ENCODE measurements at places on chromosomes 3 and 15.
A peak's percentile ranks its signal among the peaks of the same experiment; 100 is the strongest.

GRCh38 chr15:78615151-78615589, 5.6 kb downstream of the CHRNA3 start:
- no peak for DNase-seq

GRCh38 chr15:77163781-77164384, 93.0 kb upstream of the TSPAN3 start:
- no peak for DNase-seq

GRCh38 chr15:62553911-62554563, 389.0 kb upstream of the C2CD4B start:
- no peak for DNase-seq

- DNase-seq = no peak
These were observed 98.2 kb upstream of the PTPRG start for GRCh38 chr3:61463191-61463590.

- DNase-seq = no peak
These were observed 2.8 kb upstream of the ATP2B2 start for GRCh38 chr3:10508235-10508618.

GRCh38 chr3:16369276-16369675, 104.3 kb downstream of the OXNAD1 start:
- no peak for DNase-seq

- DNase-seq = no peak
These were observed 64.8 kb downstream of the LRIG1 start for GRCh38 chr3:66435989-66436388.

- peak; percentile 44 for DNase-seq
These were observed 21.4 kb upstream of the LIPC start for GRCh38 chr15:58410353-58410752.

- no peak for DNase-seq
These were observed 47.3 kb downstream of the PTPRG start for GRCh38 chr3:61608711-61609110.

- DNase-seq = no peak
These were observed 8.7 kb downstream of the KLHDC8B start for GRCh38 chr3:49180116-49180515.

DNA sequence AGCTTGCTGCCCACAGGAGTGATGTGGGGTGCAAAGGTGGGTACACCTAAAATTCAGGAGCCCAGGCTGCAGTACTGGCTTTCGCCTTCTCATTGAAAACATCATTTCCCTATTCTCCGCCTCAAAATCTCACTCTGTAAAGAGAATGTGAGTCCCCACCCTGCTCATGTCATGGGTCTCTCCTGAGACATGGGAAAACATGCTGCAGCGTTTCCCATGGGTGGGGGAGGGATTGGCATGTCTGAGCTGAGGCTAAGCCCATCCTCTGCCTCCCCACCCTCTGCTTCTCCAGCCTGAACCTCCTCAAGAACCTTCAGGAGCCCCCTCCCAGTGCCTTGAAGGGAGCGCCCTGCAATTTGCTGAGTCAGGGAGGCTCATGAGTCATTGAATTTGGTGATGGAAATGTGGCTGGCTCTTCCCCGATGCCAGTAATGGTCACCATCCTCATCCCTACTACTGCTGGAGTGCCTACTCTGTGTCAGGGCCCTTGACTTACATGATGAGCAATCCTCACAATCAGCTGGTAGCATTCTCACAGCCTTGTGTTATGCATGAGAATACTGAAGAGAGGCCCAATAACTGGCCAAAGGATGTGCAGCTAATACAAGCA, 28.8 kb downstream of the WNT5A start:
- no peak for DNase-seq

DNA sequence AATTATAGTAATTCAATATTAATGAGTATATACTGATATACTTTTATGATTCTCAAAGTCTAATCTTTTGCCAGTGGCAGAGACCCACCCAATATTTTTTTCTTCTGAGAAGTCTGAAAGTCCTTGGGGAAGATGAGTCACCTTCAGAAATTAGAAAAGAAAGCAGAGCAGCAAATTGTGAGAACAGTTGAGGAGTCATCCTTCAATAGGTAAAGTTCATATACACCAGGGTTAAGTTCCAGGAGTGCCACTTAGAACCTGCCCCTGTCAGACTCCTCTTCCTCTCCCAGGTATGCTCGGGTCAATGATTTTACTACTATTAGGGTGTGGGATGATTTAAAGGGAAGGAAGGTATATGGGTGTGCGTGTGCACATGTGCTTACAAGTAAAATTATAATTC, 7.1 kb downstream of the CLRN1 start:
- no peak for DNase-seq

- no peak for DNase-seq
These were observed 26.5 kb upstream of the TCF12 start for GRCh38 chr15:56891852-56892440.

- no peak for DNase-seq
These were observed 4.2 kb upstream of the TLR9 start for GRCh38 chr3:52229656-52230055.

GRCh38 chr3:2706144-2706835, 403.9 kb downstream of the IL5RA start:
- DNase-seq = no peak

- no peak for DNase-seq
These were observed 21.6 kb downstream of the IFT122 start for GRCh38 chr3:129461461-129462146.

- DNase-seq = no peak
These were observed 1.0 kb upstream of the MCM2 start for GRCh38 chr3:127597020-127597771.
